ENCODE measurements at places on chromosomes 7 and 10.
A peak's percentile ranks its signal among the peaks of the same experiment; 100 is the strongest.

- no peak for DNase-seq
These were observed 1221.5 kb upstream of the SORCS1 start for GRCh38 chr10:108385963-108386362.

- peak; percentile 81 for DNase-seq
These were observed 115.3 kb upstream of the FAM171A1 start for GRCh38 chr10:15486404-15486803.

- no peak for DNase-seq
These were observed 139.0 kb downstream of the NRF1 start for GRCh38 chr7:129750501-129750900.

DNA sequence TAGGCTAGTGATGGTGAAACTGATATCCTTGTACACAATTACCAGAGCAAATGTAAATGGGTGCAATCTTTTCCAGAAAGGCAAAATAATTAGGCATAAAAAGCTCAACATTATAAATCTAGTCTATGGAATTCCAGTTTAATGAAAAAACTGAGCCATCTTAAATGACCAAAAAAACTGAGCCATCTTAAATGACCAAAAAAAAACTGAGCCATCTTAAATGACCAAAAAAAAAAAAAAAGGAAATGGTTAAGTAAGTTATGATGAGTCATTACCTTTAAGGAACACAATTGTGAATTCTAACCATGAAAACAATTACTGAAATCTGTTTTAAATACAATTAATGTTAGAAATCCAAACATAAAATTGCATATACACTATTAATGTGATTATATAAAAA lies 25.3 kb downstream of the USP6NL start:
- DNase-seq: peak; percentile 8

DNA sequence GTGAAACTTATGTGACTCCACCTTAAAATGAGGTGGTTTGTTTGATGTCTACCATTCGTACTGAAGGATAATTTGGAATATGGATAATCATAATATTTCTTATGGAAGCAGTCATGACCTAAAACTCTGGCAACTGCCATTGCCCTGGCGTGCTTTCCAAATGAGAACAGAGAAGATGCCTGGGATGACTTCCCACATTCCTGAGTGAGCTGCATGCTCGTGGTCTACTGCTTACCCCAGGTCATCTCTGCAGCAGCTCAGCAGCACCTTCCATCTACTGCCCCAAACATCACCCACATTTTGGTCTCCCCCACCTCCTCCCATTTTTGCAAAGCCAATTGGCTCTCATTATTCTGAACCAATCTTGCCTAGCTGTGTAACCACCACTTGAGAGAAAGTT lies 40.1 kb downstream of the LYZL1 start:
- DNase-seq: peak; percentile 34

DNA sequence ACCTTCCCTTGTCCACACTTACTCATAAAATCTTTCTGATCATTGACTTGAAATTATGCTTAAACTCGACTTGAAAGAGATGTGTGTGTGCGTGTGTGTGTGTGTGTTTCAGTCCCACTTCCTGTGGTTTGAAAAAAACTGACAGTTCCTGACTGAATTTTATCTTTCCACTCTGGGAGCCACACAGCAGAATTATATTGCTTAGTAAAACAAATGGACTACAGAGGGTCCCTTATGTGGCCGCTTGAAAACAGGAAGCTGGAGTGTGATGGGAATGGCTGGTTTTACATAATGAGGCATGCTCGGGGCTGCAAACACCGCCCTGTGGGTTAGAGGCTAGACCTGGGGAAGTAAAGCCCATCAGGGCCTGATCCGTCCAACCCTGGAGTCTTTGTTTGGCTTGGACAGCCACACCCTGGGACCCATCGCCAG lies 54.8 kb downstream of the LYZL1 start:
- no peak for DNase-seq

GRCh38 chr7:148584154-148584827 lies 6.3 kb upstream of the C7orf33 start:
- no peak for DNase-seq

GRCh38 chr10:33279811-33280602 lies 54.5 kb downstream of the NRP1 start:
- DNase-seq: peak; percentile 63

DNA sequence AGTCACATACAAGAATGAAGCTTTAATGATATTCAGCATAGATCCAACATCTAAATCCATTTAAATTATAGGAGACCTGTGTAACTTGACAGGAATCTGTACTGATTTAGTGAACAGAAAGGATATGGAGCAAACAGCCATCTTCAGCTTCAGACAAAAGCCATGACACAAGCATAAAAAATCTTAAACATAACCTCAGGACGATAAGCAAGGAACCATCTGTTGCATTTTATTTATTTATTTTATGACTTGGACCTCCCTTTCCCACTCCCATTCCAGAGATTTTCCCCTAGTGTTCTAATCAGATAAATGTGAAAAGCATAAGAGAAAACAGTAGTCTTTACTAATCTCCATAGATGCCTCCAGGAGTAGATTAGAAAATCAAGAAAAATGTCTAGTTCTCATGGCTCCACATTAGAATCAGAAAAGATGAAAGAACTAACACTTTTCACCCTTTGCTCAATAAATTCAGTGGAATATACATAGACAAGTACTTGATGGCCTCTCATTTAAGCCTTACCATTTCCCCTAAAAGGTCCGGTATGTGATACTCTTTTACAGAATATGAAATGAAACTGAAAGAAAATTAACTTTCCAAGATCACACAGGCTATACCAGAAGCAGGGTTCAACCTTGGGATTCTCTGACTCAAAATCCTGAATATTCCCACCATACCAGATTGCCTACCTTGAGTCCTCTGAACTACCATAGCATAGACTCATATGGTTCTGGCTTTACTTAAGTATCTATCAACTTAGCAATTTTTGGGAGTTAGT lies 15.2 kb downstream of the CACNA2D1 start:
- DNase-seq: peak; percentile 69

GRCh38 chr7:35755711-35756110 lies 45.1 kb upstream of the SEPTIN7 start:
- no peak for DNase-seq

DNA sequence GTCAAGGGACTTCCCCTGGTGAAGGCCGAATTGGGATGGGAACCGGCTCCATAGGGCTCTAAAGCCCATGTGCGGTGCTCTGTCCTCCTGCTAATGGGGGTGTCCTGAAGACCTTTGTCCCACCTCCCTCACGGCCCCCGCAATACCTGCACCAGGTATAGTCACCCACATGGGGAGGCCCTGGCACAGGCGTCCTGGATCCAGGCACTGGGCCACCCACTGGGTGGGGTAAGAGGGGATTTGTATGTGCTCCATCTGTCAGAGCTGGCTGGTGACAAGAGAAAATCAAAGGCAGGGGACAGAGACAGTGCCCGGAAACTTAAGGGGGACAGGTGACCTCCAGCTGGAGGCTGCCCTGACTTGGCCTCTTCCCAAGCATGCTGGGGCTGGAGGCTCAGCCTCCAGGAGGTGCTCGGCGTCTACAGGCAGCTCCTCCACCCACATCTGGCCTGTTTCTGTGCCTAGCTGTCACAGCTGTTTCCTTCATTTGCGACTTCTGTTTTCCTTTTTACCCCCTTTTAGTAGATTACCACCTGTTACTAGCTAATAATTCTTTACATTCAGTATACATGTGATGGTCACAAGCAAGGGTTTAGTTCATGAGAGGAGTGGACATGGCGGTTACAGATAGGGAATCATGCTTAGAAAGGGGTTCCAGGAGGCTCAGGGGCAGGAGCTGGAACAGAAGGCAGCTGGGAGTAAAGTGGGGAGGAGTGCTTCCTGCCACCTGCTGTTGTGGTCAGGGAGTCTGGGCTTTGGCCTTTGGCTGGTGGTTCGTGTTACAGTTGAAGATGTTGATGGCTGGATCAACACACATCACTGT lies 2.3 kb upstream of the CUZD1 start:
- no peak for DNase-seq

- DNase-seq: no peak
These were observed 137.9 kb downstream of the ANKRD30A start for GRCh38 chr10:37263304-37263703.

- peak; percentile 55 for DNase-seq
These were observed 743 bp downstream of the RBM17 start for GRCh38 chr10:6089334-6090219.

- peak; percentile 81 for DNase-seq
These were observed 39.5 kb downstream of the TSPAN14 start for GRCh38 chr10:80493522-80494051.

DNA sequence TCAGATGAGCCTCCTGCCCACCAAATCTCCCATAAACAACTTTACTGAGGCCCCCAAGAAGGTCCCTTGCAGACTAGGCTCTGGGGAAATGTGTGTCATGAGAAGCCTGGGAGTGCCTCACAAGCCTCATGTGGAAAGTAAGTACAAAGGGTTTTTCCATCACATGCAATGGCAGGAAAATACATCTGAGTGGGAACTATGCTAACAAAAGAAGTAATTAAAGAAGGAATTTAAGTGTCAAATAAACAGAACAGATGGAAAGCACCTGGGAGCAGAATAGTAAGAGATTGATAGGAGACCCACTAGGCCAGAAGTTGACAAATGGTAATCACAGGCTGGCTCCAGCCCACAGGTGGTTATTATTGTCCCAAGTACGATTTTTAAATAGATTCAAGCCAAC lies 20.5 kb downstream of the GSAP start:
- no peak for DNase-seq

DNA sequence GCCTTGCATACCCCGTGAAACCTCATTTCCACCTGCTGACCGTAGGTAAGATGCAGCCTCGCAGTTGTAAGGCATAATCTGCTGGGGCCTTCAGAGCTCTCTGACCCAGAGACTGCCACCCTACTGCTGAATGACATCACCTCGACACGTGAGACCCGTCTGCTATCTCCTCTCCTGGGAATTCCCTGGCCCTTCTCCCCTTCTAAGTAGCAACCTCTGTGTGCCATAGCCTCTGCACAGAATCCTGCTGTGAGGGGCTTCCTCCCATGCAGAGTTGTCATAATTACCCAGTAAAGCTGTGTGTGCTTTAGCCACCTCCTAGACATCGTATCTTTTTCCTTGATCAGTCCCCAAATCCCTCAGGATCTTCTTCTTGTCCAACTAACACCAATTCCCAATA lies 106.7 kb downstream of the CACNB2 start:
- DNase-seq: no peak

DNA sequence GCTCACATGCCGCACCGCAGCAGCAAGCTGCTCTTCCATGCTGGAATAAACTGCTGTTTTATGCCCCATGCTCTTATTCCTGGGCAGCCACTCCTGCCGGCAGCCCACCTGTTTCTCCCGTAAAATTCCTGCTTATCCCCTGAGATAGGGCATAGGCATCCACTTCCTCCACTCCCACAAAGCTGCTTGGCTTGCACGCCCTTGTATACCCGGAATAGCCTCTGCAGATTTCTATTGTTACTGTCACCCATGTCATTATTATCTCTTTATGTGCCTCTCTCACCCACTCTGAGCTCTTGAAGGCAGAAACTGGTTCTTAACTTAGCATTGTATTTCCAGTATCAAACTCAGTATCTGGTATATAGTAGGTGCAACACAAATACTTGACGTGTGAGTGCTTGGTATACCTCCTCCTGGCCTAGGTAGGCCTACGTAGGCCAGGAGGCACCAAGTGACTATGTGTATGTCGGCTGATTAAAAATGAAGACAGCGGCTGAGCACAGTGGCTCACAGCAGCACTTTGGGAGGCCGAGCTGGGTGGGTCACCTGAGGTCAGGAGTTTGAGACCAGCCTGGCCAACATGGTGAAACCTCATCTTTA lies 193.4 kb downstream of the CCDC3 start:
- no peak for DNase-seq

GRCh38 chr7:155874010-155874409 lies 61.7 kb upstream of the SHH start:
- no peak for DNase-seq

DNA sequence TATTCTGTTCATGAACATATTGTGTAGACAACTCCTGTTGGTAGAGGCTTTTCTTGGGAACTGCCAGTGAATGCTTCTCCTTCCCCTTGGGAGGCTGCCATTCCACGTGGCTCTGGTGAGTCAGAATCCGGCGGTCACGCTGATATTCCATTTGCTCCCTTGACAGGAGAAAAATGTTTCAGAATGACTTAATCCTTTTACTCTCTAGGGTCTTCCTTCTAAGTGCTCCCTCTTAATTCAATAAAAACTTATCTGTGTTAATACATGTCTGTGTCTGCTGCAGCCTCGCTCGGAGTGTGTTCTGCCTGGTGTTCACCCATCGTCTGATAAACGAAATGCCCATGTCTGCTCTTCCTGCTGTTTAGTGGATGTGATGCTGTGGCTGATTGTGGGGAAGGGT lies 278.6 kb downstream of the ARHGAP12 start:
- DNase-seq: peak; percentile 92

- no peak for DNase-seq
These were observed 292.8 kb downstream of the ANKRD7 start for GRCh38 chr7:118517275-118517674.

- peak; percentile 85 for DNase-seq
These were observed 85.8 kb upstream of the EGFR start for GRCh38 chr7:54932818-54933543.

GRCh38 chr7:153567426-153567825 lies 484.8 kb upstream of the DPP6 start:
- no peak for DNase-seq

DNA sequence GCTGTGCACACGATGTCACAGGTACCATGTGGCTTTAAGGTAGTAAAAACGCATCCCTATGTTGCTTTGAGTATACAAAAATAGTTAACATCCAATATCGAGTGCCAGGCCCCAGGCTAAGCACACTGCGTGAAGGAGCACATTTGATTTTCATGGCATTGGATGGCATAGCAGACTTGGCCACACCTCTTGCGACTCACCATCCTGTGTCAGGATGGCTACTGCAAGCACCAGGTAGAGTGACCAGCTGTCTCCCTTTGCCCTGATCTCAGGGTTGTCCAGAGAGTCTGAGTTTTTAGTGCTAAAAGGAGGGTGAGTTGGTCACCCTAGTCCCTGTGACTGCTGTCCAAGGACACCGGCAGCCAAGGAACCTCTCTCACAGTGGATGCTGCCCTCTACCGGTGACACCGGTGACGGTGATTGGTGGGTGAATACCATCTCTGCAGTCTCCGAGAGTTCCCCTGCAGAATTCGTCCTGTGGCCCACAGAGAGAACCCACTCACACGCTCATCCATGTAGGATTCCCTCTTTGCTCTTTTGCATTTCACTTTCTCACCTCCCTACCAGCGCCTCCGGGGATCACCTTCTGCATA lies 76.1 kb downstream of the BICC1 start:
- DNase-seq: no peak

- no peak for DNase-seq
These were observed 6.9 kb upstream of the BPGM start for GRCh38 chr7:134639683-134640279.
